ENCODE measurements at places on chromosomes 1 and 21.

- DNase-seq, result peak; percentile 59
These were observed 312 bp downstream of the ARNT start for GRCh38 chr1:150876119-150876454.

GRCh38 chr1:8477166-8477982 is 159.5 kb downstream of the SLC45A1 start:
- no peak for DNase-seq

DNA sequence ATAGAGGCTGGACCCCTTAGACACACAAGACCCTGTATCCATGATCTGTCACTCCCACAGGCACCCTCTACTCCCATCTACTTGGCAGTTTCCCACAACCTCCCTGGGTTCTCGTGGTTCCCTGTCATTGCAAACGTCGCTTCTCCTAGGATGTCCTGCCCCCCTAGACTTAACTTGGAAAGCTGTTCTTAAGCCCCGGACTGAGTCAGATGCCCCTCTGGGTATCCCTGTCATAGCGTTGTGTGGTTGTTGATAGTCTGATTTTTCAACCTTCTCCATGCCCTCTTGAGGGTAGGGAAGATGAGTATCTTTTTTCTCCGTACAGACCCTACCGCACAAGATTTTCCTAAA is 11.8 kb downstream of the RCC1 start:
- no peak for DNase-seq

GRCh38 chr1:18700530-18700929 is 69.9 kb downstream of the PAX7 start:
- no peak for DNase-seq

- DNase-seq, result no peak
These were observed 119.3 kb downstream of the SIK1 start for GRCh38 chr21:43307677-43308070.

- no peak for DNase-seq
These were observed 245.0 kb upstream of the OLFM3 start for GRCh38 chr1:102241431-102242338.

- no peak for DNase-seq
These were observed 21.8 kb upstream of the PDC start for GRCh38 chr1:186482661-186483255.

GRCh38 chr1:202056644-202057334 is 46.4 kb downstream of the ELF3 start:
- DNase-seq, result no peak

GRCh38 chr1:94401206-94401605 is 17.0 kb upstream of the ABCD3 start:
- DNase-seq, result no peak

All from gastrocnemius medialis (tissue), 4 donors.